ENCODE measurements at places on chromosomes 3 and 15.

GRCh38 chr3:183560607-183561006 is 5.1 kb upstream of the KLHL6 start:
- no peak for DNase-seq

GRCh38 chr3:133610031-133610430 is 36.5 kb downstream of the CDV3 start:
- DNase-seq: no peak

GRCh38 chr3:72078676-72079368 is 293.9 kb upstream of the PROK2 start:
- DNase-seq: no peak

DNA sequence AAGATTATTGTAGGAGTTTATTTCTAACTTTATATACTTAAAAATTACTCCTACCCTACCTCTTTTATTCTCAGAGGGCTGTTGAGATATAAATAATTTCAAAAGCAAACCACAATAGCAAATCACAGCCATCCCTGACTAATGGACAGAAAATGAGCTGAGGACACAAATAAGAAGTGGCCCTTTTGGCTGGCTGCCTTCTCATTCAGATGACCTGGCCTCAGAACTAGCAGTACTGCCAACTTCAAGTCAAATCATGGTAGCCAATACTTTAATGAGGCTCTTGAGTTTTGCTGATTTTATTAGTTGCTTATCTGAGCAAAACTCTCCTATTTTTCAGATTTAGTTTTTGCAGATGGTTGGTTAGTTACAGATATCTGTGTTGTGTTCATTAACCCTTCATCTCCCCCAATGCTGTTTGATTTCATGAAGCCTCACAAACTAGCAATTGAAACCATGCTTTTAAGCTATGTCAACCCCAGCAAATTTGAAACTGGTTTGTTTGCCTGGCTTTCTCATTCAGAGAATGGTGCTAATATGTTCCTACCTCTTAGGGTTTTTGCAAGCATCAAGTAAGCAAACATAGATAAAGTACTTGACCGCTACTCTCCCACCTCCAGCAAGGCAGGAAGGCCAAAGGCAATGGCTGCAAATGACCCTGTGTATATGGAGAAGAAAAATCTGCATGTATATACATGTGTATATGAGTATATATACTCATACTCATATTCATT is 73.4 kb upstream of the HACD2 start:
- no peak for DNase-seq

- DNase-seq: no peak
Measured at GRCh38 chr3:123444744-123445143, 4.1 kb downstream of the ADCY5 start.

- no peak for DNase-seq
Measured at GRCh38 chr3:100796556-100796955, 87.3 kb downstream of the TFG start.

- no peak for DNase-seq
Measured at GRCh38 chr15:70475921-70476320, 287.4 kb downstream of the UACA start.

- no peak for DNase-seq
Measured at GRCh38 chr3:59245300-59245858, 195.6 kb upstream of the CFAP20DC start.

DNA sequence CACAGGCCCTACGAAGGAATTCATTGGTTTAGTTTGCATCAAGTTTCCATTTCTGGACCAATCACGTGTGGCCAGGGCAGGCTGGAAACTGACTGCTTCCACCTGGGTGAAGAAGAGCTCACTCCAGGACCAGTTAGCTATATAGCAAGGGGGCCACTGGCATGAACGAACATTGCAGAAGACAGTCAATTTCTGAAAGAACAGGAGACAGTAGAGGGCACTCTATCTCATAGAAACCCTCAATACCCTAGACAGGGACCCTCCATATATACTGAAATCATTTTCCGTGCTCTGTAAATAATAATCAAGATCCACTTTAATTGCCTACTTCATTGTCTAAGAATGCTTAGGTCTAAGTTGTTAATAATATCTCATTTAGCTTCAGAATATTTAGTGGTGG is 215.6 kb downstream of the CADPS start:
- DNase-seq: no peak

DNA sequence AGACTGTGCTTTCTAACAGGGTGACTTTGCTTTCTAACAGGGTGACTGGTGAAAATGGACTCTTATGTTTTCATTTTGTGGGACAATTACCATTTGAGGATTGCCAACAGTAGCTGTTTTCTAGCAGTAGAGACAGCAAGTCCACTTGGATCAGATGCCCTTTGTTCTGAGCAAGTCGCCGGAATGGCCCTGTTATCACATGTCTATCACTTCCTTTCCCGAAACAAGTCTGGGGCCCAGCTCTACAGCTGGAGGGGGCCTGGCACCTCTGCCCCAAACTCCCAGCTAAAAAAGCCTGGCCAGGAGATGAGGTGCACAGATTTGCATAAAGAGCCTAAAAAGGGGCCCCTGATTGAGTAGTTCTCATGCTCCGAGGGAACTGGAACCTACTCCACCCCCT is 44.6 kb downstream of the THBS1 start:
- no peak for DNase-seq

DNA sequence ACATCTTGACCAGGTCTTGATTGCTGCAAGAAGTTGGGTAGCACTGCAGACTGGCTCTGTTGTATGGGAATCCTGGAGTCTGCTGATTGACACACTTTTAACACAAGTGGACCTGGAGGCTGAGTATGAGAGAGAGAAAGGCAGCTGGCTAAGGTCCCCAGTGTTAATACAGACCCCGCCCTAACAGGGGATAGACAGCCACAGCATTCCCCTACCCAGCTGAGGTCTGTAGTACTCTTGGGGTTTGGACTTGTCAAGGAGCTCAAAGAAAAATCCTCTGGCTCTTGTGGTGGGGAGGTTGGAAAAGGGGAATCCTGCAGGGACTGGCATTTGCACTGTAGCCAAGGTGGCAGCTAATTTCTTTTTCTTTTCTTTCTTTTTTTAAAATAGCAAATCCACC is 192.7 kb downstream of the ZNF621 start:
- DNase-seq: no peak

DNA sequence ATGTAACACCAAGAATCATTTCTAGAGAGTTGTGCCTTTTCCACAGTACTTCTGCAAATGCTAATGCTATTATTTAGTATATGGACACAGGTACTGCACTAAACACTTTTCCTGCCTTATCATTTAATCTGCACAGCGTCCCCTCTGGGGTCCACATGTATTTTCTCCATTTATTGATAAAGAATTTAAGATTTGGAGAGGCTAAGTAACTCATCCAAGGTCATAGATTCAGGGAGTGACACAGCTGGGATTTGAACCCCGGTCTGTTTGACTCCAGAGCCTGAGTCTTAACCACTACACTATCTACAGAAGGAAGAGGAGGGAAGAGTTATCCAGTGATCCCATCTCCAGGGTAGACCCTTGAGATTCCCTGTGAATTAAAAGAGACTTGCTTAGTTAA is 24.9 kb upstream of the TPRG1 start:
- no peak for DNase-seq

GRCh38 chr3:72395776-72396311 is 452.4 kb downstream of the SHQ1 start:
- no peak for DNase-seq

- DNase-seq: no peak
Measured at GRCh38 chr15:101775136-101775535, 28.2 kb upstream of the OR4F6 start.

DNA sequence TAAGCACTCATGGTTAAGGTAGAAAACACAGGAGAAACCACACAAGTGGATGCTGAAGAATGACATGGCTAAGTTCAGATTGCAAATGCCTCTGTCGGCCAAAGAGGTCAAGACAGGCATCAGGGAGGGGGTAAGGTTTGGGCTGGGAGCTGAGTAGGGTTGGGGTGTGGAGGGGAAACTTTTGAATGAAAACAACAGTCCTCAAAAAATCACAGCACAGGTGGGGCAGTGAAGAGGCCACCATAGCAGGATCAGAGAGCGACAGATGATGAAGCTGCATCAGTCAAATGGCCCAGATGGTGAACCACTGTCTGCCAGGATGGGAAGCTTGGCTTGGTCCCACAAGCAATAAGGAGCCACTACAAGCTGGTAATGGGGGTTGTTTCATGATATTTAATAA is 74.9 kb downstream of the ADCY5 start:
- DNase-seq: no peak

DNA sequence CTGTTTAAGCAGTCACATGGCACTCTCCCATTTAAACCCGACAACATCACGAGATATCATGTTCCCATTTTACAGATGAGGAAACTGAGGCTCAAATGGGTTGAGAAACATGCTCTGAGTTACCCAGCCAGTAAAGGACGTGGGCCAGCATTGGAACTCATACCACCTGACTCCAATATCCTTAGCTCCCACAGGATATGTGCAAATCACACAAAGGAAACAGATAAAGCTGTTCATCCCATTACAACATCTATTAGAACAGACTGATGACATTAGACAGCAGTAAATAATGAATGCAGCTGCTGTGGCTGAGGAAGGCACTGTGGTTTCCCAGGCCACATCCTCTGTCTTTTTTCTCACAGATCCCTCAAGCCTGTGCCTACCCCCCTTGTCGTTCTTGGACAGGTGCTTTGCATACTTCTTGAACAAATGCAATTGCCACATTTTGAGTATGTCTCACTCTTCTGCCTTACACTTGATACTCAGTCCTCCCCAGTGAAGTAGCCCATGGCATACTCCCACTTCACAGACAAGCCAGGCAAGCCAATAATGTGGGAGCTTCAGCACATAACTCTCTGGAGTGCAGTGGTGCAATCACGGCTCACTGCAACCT is 17.7 kb downstream of the FRMD4B start:
- no peak for DNase-seq

- DNase-seq: no peak
Measured at GRCh38 chr15:66951531-66952320, 113.7 kb upstream of the SMAD3 start.

- DNase-seq: no peak
Measured at GRCh38 chr15:70160803-70161565, 63.3 kb upstream of the TLE3 start.

DNA sequence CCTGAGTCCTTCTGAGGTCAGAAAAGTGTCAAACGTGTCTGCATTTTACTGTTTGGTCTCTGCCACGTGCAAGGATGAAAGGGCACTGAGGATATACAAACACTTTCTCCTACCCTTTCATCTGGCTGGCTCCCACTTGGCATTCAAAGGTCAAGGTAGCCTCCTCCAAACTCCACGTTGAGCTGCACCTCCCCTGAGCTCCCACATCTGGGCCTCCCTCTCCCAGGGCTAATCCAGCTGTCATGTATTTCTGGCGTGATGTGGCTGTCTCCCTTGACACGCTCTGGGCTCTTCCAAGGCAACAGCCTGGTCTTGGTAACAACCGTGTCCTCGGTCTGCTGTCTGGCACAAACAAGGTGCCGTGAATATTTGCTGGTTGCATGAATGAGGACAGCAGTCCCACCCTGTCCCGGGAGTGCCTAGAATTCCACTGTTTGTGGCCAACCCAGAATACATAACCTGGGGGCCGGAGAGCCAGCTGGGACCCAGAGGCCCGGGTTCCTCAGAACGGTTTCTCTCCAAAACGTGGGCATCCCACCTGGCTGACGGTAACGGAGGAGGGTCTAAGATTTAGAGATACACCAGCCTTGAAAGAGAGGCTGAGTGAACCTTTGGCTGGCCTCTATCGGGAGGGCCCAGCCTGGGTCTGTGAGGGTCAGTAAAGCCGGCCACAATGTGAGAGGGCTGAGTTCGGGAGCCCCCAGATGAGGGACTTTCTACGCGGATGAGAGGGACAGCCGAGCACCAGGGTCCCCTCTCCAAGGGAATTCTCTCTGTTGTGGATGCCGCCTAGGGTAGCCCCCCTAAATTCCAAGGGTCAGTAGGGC is 767 bp downstream of the GLT8D1 start:
- DNase-seq: no peak

DNA sequence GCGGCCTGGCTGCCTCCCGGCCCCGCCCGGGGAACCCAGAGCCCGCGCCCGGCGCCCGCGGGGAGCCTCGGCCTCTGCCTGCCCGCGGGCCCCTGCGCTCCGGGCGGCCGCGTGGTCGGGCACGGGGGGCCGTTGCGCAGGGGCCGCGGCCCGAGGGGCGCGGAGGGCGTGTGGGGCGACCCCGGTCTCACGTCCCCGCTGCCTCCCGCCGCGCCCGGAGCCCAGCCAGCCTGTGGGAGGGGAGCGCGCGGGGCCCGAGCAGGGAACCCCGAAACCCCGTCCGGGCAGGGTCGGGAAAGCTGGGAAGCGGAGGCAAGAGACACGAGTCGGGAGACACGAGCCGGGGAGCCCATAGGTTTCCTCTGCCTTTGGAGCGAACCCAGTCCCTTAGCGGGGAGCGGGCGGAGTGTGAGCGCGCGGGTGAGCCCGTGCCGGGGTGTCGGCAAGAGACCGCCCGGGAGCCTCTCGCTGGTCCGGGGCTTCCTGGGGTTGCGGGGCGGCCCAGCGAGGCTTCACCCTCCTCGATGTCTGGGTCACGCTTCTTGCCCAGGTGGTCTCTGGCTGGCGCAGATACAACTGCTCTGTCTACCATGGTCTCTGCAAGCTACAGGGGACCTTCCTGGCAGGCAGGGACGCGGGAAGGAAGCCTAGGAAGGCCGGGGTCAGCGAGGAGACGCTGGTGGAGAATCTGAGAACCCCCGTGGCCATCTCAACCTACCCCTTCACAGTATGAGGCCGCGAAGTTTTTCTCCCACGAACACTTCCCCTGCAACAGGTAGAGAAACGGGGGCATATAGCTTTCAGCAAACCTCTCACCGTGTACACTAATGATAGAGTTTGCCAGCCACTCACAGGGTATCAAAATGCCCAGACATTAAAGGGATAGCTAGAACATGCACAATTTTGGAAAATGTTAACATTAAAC is 586 bp downstream of the LRRK1 start:
- no peak for DNase-seq

DNA sequence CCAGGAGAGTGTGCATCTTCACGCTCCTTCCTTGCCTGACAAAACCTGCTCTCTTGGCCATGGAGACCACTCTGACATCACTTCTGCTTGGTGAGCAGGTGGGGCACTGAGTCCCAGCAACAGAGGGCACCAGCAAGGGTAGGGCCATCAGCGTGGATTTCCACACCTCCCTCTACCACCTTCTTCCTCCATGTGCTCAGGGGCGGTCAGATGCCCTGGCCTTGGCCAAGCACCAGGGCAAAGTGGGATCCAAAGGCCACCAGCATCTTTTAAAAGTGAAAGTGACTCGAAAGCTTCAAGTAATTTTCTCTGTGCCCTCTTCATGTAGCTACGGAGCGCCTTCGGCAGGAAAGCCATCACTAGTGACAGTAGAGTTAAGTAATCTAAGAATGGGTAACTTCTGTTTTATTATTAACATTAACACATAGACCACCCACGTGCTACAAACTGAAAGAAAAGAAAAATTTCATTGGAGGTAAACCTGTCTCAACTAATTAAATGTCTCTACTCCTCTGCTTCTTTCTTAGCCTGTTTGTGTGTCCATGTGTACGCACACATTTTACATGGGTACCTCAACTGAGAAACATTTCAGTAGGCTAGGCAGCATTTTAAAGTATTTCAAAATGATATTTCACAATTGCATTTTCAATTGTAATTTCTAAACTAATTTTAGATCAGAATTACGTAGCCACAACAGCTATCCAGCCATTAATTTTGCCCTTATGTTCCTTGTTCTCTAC is 57.9 kb downstream of the CHSY1 start:
- DNase-seq: no peak

All from stimulated activated CD8-positive, alpha-beta memory T cell treated with anti-CD3 and anti-CD28 coated beads, Interleukin-7, amount 100 ng/mL, for 48 hours (primary cell).